ENCODE measurements at places on chromosomes 2 and 18.

GRCh38 chr2:111975819-111976218, 77.4 kb downstream of the MERTK start:
- DNase-seq: no peak

- peak; percentile 36 for DNase-seq
Observed at GRCh38 chr2:61707984-61708852, 145.6 kb downstream of the FAM161A start.

DNA sequence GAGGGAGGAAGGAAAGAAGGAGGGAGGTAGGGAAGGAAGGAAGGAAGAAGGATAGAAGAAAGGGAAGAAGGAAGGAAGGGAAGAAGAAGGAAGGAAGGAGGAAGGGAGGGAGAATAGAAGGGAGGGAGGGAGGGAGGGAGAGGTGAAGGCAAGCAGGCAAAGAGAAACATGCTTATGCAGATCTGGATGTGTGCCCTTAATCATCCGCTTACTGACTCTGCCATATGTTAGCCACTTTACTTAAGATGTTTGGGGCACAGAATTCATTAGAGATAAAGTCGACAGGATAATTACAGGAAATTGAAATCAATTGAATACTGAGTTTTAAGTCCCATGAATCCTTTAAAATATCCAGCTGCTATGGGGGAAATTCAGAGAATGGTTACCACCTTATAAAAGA, 334.2 kb downstream of the GRB14 start:
- peak; percentile 84 for DNase-seq

DNA sequence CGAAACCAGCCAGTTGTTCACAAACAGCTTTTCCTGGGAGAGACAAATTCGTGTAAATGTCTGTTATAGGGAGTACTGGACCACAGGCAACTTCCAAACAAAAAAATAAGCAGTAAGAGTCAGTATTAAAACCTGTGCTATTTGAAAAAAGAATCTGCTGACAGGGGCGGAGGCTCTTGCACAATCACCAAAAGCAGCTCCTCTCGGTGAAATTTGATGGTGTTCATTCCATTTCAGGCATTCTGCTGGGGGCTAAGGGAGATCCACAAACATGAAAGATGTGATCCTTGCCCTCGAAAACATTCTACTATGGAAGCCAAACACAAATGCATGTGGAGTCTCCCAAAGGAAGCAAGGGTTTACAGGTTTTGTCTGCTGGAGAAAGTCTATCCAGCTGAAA, 45.0 kb downstream of the TFCP2L1 start:
- DNase-seq: no peak

- DNase-seq: no peak
Observed at GRCh38 chr2:54085069-54085468, 30.3 kb upstream of the ACYP2 start.

Measured in NCI-H524 (cell line).